Thyroid gland (tissue), 4 donors: ENCODE measurements at places on chromosomes 1 and 21. TPM values are rescaled to one million over a fixed set of nuclear protein-coding genes. Genes with fewer than 3 reads are reported as not detected.
A peak's percentile ranks its signal among the peaks of the same experiment; 100 is the strongest.

DNA sequence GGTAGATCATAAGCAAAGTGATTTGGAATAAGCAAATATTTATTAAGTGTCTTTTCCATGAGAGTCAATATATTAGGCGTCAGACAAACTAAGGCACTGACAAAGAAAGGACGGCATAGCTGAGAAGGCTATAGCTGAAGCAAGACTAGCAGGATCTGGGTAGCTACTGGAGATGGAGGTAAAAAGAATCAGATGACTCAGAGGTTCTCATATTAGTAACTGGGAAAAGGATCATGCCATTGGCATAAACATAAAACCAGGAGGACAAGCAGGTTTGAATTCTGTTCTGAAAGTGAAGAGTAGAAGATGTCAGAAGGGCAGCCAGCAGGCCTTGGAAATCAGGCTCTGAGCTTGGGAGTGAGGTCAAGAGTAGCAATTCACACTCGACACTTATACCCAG lies 531.9 kb downstream of the PTPRC start:
- no peak overlapping the region for H3K4me3 ChIP-seq
- no peaks in the 10 kb centered on the region for H3K27me3 ChIP-seq
- no peak overlapping the region for H3K27ac ChIP-seq
- H3K4me1 ChIP-seq = no peaks in the 10 kb centered on the region
- H3K36me3 ChIP-seq = no peaks in the 10 kb centered on the region
- no peak for DNase-seq

DNA sequence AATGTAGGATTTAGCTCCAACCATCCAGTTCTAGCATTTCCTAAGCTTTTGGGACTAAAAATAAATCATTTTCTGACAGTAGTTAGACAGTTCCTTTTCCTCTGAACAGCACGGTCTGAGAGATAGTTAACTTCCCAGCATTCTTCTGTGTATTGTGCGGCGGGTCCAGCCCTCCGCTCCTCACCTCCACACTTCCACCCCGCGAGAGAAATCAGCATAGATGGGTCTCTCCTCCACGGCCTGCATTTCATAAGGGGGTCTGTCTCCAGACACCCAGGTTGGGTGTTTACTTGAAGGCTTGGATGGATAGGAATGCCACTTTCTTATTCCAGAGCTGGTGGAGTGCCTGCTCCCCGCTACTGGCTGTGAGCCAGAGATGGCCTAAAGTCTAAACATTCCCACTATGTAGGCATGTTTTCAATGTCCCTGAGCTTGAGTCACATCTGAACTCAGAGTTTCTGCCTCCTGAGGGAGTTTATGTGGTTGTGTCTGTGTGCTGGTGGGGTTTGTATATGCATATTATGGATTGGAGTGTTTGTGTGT lies 38.0 kb upstream of the PPP2R5A start:
- no peak overlapping the region for H3K4me3 ChIP-seq
- H3K36me3 ChIP-seq = no peaks in the 10 kb centered on the region
- no peaks in the 10 kb centered on the region for H3K27me3 ChIP-seq
- DNase-seq = peak; percentile 73

DNA sequence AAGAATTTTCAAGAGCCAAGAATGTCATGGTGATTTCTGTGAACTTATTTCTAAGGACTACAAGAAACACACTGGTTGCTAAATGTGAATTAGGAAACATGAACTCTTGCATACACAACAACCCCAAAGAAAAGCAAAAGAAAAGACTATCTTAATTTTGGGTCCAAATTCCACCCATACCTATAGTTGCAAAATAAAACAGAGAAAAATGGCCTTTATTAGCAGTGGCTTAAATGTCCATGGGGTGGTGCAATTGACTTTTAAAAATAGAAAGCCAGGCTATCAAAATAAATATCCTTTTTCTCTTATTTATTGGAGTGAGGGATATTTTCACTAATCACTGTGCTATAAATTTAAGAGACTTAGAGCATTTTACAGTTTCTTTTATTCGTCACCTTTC lies 80.9 kb upstream of the DPYD start:
- no peaks in the 10 kb centered on the region for H3K36me3 ChIP-seq
- H3K27me3 ChIP-seq = no peaks in the 10 kb centered on the region
- H3K4me1 ChIP-seq = no peaks in the 10 kb centered on the region
- no peak overlapping the region for H3K4me3 ChIP-seq

DNA sequence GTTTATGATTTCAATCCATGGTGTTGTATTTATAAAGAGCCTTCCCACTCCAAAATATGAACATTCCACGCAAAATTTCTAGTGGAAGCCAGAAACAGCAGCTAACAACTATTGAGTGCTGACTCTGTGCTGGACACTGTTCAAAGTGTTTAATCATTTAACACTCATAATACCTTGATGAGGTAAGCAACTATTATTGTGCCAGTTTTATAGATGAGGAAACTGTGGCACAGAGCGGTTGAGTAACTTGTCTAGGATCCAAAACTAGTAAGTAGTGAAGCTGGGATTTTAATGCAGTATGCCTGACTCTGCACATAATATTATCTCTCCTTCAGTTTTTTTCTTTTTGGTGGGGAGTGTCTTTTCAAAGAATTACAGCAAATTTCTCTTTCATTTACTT lies 228.3 kb downstream of the SLC35F3 start:
- H3K4me3 ChIP-seq = no peak overlapping the region
- DNase-seq = no peak
- no peaks in the 10 kb centered on the region for H3K36me3 ChIP-seq
- no peaks in the 10 kb centered on the region for H3K27me3 ChIP-seq
- H3K4me1 ChIP-seq = no peaks in the 10 kb centered on the region
- H3K27ac ChIP-seq = no peak overlapping the region

Gene FNDC5
- total RNA-seq = 1.8 TPM

- peaks cover 5% of the 10 kb centered on the region for H3K4me1 ChIP-seq
- H3K36me3 ChIP-seq = no peaks in the 10 kb centered on the region
- no peak overlapping the region for H3K4me3 ChIP-seq
- DNase-seq = no peak
These were observed 5.0 kb upstream of the MEAF6 start for GRCh38 chr1:37519613-37520012.

Gene FOXO6
- 3.6 TPM for total RNA-seq
